Umbilical cord (tissue), 2 donors: ENCODE measurements at places on chromosomes 5 and 9.

DNA sequence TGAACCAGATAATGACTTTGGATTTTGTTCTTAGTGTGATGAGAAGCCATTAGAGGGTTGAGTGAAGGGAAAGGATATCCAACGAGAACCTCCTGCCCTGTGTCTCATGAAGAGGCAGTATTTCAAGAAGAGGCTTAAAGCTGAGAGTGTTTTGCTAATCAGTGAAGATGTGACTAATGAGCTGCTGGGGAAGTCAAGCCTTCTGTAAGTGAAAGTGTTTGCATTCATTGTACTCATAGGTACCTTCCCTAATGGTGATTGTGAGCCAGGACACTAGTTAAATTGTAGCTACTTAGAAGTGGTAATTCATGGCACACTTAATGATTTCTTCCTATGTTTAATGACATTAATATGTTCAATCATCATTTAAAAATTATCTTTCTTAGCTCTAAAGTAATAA is 23.7 kb downstream of the PIP5K1B start:
- DNase-seq: no peak

DNA sequence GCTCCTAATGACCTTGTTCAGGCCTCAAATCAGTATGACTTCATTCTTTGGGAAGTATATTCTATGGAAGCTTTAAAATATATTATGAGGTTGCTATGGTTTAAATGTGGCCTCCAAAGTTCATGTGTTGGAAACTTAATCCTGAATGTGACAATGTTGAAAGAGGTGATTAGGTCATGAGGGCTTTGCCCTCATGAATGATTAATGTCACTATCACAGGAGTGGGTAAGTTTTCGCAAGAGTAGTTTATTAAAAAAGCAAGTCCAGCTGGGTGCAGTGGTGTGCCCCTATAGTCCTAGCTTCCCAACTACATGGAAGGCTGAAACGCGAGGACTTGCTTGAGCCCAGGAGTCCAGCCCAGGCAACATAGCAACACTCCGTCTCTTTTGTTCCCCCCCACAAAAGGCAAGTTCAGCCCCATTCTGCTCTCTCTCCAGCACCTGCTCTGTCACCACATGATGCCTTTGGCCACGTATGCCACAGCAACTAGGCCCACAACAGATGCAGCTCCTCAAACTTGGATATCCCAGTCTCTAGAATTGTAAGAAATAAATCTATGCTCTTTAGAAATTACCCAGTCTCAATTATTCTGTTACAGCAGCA is 105.3 kb downstream of the SIL1 start:
- DNase-seq: no peak

DNA sequence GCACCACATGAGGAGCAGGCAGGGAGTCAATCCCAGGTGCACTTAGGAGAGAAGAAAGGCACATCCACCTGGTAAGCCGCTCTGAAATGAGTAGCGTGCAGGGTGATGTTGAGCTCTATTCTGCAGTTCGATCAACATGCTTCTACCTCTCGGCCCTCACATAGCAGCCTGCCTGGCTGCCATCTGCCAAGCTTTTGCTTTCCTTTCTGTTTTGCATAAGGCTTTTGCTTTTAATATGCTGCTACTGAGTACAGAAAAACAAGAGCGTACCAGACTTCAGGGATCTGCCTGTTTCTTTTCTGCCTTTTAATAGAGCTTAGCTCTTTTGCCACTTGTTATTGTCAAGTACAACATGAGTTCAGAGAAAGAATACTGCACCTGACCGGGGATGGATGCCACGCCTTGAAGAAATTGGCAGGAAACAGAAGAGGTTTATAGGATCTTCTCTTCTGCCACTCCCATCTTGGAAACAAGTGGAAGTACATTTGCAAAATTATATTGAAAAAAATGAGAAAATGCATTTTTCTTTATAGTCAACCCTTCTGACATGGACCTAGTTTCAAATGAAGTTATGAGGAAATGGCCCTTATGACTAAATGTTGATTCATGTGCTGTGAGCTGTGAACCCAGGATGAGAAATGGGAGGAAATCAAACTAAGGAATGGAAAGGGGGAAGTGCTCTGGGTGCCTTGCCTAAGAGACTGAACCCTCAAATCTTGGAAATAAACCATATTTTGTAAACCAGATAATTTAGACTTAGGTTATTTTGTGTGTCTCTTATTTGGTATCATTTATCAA is 4.0 kb upstream of the FCHO2 start:
- DNase-seq: no peak

GRCh38 chr5:57577432-57578175 is 95.0 kb upstream of the ACTBL2 start:
- DNase-seq: no peak

GRCh38 chr5:35483780-35484179 is 133.9 kb upstream of the SPEF2 start:
- no peak for DNase-seq

DNA sequence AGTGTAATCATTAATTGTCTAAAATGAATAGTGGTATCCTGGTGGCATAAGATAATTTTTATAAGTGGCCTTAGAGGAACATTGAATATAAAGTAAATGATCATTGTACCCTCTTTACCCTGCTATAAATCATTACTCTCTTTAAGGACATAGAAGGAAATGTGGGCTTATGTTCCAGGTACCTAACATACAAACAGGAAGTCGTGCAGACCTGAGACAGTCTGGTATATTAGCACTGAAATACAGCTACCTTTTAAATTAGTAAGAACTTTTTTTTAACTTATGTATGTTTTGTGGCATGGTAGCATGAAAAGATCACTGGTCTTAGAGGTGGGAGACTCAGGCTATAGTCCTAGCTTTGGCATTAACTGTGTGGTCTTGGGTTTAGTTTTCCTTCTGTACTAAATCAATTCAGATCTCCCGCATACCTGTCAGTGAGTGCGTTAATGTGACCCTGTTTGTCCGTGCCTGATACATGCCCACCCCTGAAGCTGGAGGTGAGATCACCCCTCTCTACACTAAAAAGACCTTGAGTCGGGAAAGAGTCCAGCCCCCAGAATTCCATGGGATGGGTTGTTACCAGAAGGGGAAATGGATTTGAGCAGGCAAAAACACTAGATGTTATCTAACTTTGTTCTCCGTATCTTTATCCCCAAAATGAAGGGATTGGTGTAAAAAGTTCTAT is 59.4 kb upstream of the ERBIN start:
- no peak for DNase-seq

- DNase-seq: no peak
These were observed 2.5 kb upstream of the TMEM174 start for GRCh38 chr5:73170522-73170921.
